NCI-H526 treated with DMSO at 0.1 percent for 48 hours (cell line): ENCODE measurements at places on chromosomes 1 and 21.
A peak's percentile ranks its signal among the peaks of the same experiment; 100 is the strongest.

- no peak for DNase-seq
Measured at GRCh38 chr1:166814611-166815010, 24.7 kb upstream of the POGK start.

- no peak for DNase-seq
Measured at GRCh38 chr1:168700575-168701268, 28.3 kb downstream of the DPT start.

DNA sequence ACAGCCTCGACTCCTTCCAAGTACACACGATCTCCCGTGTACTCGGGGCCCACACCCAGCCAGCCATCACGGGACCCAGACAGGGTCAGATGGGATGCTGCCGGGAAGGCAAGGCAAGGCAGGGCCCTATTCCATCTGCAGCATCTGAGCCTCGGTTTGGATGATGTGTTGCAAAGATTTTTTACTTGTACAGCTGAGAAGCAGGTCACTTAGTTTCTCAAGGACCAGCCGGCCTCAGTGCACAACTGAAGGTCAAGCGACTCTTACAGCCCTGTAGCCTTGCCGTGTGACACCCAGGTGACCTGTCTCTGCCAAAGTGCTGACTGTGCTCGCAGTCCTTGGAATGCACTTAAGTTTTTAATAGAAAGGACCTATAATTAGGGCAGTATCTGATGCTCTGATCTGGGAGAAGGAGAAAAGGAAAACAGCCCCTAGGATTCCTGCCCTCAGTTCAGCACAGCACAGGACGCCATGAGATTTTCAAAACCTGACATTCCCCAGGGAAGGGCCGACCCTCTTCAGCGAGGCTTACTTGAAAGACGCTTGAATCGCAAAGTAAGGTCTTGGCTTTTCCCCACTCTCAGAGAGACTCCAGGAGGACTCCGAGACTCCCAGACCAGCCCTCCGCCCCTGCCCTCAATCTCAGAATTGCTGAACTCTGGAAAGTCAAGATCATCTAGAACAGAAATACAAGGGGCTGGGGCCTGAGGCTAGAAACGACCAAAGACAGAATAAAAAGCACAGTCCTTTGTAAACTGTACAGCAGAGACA, 1.3 kb downstream of the GPR157 start:
- DNase-seq, result no peak

GRCh38 chr1:90387805-90388204, 329.3 kb downstream of the BARHL2 start:
- no peak for DNase-seq

DNA sequence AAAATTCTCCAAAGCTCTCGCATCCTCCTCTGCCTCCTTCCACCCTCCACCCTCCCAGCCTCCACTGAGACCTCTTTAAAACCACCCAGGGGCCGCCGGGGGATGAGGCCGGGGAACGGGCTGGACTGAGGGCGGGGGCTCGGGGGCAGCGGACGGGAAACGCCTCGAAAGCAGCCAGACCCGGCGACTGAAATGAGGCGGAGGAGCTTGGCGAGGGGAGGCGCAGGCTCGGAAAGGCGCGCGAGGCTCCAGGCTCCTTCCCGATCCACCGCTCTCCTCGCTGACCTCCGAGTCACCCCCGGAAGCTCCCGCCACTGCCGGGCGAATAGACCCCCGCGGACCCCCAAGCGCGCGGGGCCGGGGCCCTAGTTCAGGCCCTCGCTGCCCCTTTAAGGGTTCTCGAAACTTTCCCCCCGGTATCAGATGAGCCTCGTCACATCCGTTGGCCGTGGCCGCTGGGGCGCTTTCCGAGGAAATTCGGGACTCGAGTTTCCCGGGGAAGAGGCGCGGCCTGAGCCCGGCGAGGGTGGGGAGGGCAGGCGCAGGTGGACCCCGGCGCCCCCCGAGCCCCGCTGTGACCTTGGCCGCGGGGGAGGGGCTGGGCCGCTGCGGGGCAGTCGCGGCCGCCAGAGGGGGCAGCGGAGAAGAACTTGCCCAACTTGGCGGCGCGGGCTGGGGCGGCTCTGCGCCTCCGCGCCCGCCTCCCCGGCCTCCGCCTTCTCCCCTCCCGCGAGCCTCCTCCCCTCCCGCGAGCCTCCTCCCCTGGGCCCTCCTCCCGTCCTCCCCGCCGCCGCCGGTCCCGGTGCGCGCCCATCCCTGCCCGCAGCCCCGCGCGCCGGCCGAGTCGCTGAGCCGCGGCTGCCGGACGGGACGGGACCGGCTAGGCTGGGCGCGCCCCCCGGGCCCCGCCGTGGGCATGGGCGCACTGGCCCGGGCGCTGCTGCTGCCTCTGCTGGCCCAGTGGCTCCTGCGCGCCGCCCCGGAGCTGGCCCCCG, at the start of gene BACE2:
Gene BACE2 (plus strand): TSS at position 813 of the 995 bp plus-strand sequence. CDS start 104 bp downstream, at position 917.
- DNase-seq, result peak; percentile 28

DNA sequence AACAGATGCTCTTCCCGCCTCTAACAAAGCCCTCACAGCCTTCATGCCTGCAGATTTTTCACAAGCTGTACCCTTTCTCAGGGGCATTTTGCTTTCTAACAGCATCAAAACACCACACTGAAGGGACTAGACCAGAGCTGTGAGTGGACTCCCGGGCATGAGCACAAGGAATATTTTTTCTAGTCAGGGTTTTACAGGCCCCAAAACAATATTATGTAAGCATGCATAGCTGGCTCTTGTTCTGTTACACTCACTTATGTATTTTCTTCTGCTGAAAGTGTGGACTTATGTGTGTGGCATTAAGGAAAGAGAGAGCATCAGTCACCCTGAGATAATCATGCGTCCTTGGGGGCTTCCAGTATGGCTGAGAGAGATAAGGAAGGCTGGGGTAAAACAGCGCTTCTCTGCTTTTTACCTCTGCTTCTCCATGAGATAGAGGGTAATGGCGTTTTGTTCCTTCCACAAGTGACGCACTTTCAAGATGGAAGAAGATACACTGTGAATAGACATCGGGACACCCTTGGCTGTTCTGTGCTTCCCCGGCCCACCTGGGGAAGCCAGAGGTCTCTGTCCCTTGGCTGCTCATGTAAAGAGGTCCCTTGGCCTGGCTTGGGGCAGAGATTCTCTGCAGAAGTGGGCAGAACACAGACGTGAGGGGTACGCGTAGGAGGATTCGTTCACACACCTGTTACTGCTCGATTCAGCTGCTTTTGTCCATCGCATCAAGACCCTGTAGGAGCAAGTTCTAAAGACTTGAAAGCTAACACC, 266.7 kb upstream of the RAB4A start:
- DNase-seq, result no peak

- no peak for DNase-seq
Measured at GRCh38 chr21:28436286-28436932, 556.3 kb downstream of the LTN1 start.
